ENCODE measurements at places on chromosomes 11 and 22.

GRCh38 chr11:13781153-13781552, 112.7 kb downstream of the FAR1 start:
- DNase-seq: no peak

- no peak for DNase-seq
Observed at GRCh38 chr11:124661553-124661952, 12.0 kb downstream of the SIAE start.

- no peak for DNase-seq
Observed at GRCh38 chr11:72433455-72434036, 785 bp downstream of the CLPB start.

DNA sequence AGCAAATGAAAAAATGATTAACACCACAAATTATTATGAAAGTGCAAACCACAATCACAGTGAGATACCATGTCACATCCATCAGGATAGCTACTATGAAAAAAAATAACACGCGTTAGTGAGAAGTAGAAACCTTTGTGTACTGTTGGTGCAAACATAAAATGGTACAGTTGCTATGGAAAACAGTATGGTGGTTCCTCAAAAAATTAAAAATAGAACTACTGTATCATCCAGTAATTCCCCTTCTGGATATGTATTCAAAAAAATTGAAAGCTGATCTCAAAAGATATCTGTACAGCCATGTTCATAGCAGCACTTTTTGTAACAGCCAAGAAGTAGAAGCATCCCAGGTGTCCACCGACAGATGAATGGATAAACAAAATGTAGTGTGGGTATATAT, 43.4 kb downstream of the CCDC81 start:
- no peak for DNase-seq

- DNase-seq: peak; percentile 85
Observed at GRCh38 chr11:62909107-62909894, 11.9 kb downstream of the CHRM1 start.

DNA sequence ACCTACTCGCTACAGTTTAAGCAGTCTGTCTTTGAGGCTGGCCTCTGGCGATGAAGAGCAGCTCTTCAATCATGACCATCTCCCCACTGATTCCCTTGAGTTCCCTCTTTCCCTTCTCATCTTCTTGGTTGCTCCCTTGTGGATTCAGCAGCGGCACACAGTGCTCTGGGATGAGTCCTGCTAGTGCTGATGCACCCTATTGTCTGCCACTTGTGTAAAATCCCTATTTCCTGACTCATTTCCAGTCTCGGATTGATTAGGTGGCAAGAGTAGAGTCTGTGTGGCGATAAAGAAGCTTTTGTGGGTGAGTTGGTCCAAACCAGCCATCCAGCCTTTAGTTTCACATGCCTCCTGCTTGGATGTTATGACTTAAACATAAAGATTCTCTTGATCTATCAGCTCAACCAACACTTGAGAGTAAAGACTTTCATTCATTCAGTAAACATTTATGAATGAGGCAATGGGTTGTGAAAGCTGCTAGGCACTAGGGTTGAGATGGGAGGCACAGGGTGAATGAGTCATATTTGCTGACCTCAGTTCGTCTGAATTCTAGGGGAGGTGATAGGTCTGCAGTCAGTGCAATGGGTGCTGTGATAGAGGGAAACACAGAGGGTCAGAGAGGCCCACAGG, 219.4 kb upstream of the RAG2 start:
- no peak for DNase-seq

GRCh38 chr11:1924181-1924580, 4.7 kb downstream of the TNNT3 start:
- no peak for DNase-seq

DNA sequence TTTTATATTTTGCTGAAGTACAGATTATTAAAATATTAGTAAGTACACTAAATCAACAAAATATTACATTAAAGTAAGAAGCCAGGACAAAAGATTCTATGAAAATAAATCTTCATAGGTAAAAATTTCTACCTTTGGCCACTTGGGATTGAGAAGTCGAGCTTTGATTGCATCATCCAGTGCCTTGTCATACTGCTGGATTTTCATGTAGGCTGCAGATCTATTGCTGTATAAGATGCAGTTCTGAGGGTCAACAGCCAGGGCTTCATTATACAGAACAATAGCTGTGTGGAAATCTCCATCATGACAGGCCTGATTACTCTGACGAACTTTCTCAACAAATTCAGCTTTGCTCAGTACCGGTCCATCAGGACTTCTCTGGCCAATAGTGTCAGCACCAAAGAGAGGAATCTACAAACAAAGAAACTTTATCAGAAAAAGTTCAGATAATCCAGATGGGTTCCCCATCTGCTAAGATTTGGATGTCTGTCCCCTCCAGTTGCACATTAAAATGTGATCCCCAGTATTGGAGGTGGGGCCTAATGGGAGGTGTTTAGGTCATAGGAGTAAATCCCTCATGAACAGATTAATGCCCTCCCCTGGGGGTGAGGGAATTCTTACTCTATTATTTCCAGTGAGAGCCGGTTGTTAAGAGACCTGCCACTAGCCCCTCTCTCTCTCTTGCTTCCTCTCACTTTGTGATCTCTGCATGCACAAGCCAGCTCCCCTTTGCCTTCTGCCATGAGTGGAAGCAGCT, 50.0 kb downstream of the TTC28 start:
- DNase-seq: peak; percentile 13

DNA sequence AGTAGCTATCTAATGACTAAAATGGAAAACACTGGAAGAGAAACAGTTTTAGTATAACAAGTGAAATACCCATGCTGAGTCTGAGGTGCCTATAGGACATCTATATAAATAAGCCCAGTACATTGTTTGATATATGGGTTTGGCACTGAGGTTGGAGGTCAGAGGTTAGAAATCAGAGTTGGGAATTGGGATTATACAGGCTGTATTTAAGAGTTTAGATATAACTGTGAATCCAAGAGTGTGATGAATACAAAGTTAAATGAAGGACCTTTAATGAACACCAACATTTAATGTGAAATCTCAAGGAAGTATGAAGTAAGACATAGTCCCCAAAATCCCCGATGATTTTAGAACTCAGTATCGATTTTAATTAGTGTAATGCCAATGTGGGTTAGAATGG, 3.1 kb upstream of the HBD start:
- DNase-seq: no peak

DNA sequence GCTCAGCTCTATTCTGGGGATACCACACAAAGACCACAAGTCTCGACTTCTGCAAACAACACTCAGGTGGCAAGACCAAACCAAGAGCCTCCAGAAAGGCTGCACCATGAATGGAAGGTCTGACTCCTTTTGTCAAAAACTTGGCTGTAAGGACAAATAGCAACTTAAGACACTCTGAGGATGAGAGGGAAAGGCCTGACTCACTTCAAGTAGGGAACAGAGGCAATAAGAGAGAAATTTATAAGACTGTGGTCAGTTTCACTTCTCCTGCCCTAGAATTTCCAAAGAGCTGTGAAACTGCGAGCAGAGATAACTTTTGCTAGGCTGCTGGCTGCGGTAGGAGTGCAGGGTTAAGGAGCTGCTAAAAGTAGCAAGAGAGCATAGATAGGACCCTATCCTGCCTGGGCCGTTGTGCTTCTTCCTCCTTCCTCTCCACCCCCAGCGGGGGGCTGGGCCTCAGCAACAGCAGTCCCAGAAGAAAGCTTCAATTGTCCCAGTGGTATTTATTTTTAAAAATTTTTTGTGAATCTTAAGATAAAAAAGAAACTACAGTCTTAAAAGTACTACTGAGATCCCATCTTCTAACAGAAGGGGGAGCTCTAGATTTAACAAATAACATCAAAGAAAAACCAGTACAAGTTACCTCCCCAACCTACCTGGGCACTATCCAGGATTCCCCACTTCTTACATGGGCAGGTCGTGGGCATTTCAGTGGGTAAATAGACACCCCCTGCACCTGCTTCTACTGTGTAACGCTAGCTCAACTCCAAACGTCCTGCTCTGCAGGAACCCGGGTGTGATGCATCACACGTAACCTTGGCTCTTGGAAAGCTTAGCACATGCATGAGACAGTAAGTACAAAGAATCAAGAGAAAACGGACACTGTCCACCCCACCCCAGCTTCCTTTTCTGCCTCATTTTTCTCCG, 66.4 kb downstream of the SGSM3 start:
- DNase-seq: peak; percentile 81

GRCh38 chr11:76770642-76771445, 12.3 kb upstream of the TSKU start:
- peak; percentile 96 for DNase-seq

DNA sequence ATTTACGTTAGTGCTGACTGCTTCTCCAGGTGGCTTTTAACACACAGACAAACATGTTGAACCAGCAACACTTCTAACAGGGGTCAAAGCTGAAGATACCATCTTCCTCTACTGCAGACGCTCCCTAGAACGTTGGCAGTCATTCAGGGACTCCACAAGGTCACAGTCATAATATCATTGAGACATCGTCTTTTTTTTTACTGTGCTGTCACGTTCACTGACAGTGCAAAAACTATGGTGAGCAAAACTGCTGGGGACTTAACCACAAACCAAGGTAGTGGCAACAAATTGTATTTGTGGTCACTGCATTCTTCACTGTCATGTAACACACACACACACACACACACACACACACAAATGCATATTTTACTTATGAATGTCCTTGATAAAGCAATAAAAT, 244.9 kb downstream of the CASP12 start:
- peak; percentile 33 for DNase-seq

DNA sequence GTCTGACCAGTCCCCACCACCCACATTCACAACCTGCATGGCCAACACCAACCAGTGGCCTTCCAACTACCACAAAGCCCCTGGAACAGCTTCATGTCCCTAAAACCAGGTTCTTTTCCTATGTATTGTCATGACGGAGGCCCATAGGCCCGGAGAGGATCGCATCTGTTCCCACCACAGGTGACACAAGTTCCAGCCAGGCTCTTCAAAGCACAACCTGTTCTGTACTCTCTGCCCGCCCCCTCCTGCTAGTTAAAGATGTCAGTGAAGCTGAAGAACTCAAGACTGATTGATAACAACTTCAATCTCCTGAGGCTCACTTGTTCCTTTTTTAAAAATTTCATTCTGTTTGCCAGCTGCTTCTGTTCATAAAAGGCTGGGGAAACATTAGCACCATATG, 121.1 kb upstream of the GUCY1A2 start:
- no peak for DNase-seq

GRCh38 chr11:119320776-119321524, 4.0 kb upstream of the MCAM start:
- DNase-seq: peak; percentile 72

DNA sequence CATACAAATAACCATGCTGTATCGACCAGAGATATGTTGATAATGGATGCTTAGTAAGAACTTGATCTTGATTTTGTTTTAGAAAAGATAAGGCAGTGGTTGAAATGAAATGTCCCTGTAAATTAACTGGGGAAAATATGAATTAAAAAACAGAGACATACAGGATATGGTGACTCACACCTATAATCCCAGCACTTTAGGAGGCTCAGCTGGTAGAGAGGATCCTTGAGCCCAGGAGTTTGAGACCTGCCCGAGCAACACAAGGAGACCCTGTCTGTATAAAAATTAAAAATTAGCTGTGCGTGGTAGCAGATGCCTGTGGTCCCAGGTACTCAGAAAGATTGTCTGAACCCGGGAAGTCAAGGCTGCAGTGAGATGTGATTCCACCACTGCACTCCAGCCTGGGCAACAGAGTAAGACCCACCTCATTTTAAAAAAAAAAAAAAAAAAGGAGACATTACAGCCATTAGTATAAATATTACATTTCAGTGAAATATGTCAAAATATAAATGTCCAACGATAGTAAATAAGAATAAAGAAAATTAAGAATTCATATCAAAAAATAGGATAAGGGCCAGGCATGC, 4.6 kb downstream of the PICALM start:
- peak; percentile 50 for DNase-seq

GRCh38 chr11:75490221-75491181, 35.2 kb downstream of the GDPD5 start:
- DNase-seq: peak; percentile 31

GRCh38 chr11:107496011-107496410, 38.4 kb upstream of the CWF19L2 start:
- peak; percentile 86 for DNase-seq

- no peak for DNase-seq
Observed at GRCh38 chr11:7501251-7501650, 12.5 kb upstream of the PPFIBP2 start.

DNA sequence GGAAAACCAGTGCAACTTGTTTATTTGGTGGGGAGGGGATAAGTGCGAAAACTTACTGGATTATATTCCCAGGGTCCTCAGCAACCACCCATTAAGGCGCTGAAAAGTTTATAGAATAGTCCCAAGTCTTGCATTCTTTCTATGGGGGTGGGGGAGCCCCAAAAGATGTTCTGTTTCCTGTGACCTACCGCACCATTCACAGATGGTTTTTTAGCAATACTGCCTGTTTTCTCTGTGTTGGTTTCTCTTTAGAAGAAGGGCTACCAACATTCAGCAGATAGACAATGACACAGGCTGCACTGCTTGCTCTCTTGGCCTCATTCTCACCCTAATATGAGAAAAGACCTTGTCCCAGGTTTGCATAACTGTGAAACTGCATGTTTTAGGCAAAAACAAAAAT, 86.5 kb downstream of the FAM76B start:
- DNase-seq: no peak

GRCh38 chr22:31329453-31330215, 16.5 kb downstream of the PATZ1 start:
- peak; percentile 23 for DNase-seq

GRCh38 chr11:47711816-47712215, 3.4 kb downstream of the AGBL2 start:
- DNase-seq: no peak

DNA sequence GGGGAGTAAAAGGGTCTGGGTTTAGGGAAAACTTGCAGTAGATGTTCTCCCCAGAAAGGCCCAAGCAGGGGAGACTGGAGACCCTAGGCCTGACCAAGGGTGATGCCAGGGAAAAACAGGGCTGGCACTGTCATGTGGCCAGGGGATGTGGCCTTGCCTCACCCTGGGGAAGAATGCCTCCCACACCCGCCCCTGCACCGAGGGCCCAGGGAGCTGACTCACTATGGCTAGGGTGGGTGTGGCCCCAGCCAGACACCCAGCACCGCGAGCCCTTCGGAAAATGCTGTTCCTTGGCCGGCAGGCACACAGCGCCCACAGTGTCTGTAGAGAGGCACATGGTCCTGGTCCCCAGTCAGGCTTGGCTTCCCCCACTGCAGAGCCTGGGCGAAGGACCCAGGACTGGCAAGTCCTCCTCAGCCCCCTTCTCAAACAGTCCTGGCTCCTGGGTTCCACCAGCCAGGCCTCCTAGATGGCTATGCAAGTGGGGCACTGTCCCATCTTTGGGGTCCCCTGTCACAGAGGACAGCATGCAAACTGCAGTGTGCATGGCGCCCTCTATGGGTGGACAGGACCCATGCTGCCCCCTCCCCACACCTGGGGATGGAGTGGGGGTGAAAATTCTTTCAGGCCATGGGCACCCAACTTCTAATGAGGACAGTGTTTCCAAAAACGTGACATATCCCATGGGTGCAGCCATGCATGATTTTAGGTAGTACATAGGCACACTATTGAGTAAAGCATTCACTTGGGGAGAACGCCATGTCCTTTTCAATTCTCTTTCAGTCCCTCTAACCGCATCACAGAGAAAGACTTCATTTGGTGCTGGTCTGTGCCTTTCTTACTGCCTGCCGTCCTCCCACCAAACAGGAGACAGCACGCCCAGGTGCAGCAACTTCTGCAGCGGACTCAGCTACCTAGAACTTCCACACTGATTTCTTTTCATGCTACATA, 15.2 kb downstream of the TMPRSS5 start:
- peak; percentile 52 for DNase-seq
